ENCODE measurements at places on chromosomes 5 and 9. TPM values are rescaled to one million over a fixed set of nuclear protein-coding genes. Genes with fewer than 3 reads are reported as not detected.

DNA sequence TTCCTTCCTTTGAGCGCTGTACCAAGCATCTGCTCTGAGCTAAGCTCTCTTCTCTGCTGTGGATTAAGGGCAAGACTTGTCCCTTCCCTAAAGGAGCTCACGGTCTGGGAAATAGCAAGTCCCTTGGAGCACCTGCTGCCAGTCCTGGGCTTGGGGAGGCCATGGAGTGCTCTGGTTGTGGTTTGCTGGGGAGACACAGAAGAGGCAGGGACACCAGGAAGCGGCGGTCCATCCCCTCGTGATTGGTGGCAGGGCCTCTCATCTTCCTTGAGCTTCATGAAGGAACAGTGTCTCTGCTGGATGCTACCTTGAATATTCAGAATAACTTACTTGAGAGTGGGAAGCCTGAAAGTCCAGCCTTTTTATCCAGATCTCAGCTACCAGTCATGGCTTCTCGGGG lies 35.3 kb downstream of the COL5A1 start:
- no peak for DNase-seq

GRCh38 chr9:36218011-36218410 lies 27.3 kb downstream of the CLTA start:
- DNase-seq, result no peak

GRCh38 chr5:57209316-57210040 lies 35.6 kb downstream of the GPBP1 start:
- DNase-seq, result no peak

SPINK4 gene
- total RNA-seq, result not detected

DNA sequence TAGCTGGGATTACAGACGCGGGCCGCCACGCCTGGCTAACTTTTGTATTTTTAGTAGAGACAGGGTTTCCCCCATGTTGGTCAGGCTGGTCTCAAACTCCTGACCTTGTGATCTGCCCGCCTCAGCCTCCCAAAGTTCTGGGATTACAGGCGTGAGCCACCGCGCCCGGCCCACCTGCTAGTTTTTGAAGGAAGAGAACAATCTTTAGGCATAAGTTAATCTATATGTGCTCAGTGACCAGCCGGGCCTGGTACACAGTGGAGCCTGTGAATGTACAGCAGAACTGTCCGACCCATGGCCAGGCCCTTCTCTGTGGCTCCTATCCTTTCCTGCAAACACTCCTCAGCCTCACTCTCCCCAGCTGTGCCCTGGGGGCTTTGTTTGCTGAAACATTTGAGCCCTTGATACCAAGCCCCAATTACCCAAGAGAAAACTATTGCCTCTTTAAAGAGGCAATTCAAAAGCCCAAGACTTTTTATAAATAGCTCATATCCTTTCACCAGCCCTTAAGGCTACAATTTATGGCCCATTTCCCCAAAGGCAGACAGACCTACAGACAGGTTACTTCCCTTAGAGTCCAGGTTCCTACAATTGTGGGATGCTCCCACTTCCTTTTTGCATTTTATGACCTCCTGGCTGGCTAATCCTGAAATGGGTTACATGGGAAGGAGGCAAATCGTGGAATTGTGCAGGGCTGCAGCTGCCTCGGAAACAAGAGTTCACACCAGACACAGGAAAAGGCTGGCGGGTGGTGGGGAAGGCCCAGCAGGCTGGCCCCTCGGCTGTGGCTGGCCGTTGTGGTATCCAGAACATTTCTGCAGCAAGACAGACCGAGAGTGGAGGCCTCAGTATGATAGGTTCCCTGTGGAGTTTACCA lies 37.5 kb downstream of the SPRY4 start:
- DNase-seq, result no peak

DNA sequence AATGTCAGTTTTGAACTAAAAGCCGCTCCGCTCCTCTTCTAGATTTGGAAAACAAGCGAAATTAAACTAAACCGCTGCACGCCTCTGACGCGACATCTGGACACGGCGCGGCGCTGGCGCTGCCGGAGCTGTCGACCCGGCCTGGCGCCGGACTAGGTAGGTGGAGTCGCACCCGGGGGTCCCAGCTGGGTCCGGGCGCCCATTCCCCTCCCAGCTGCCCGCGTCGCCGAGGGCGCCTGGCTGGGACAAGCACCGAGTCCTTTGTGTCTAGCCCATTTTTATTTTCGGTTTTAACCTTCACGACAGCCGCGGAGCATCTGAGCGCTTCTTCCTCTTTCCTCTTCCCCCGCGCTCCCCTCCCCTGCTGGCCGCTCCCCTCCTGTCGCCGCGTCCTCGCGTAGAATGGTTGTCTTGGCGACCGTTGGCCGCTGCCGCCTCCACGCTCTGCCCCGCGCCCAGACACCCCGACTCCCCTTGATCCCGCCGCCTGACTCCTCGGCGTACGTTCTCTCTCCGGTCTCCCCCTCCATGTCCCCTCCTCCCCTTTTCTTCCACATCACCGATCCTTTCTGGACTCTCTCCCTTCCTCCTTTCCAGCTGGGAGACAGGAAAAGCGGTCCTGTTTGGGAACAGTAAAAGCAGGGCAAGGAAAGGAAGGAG lies 545 bp downstream of the CDKN2B-AS1 start:
- no peak for DNase-seq

- DNase-seq, result no peak
Measured at GRCh38 chr9:4755026-4755609, 14.1 kb upstream of the AK3 start.

ELAVL2 gene
- total RNA-seq, result not detected

GRCh38 chr9:86672301-86672700 lies 275.0 kb downstream of the GAS1 start:
- DNase-seq, result no peak

Data from ascending aorta (tissue), 2 donors.